ENCODE measurements at places on chromosomes 1 and 21. TPM values are rescaled to one million over a fixed set of nuclear protein-coding genes. Genes with fewer than 3 reads are reported as not detected.

The LCE7A gene
- total RNA-seq, result not detected

The CD101 gene
- total RNA-seq, result 0.14 TPM

The YTHDF2 gene
- total RNA-seq, result 60.4 TPM

The ACKR1 gene
- not detected for total RNA-seq

The NME7 gene
- total RNA-seq, result 25.2 TPM

The KRTAP13-1 gene
- not detected for total RNA-seq

The ACTL8 gene
- total RNA-seq, result not detected

The SEMA6C gene
- 1.2 TPM for total RNA-seq

Measured in airway epithelial cell (primary cell).